B cell (primary cell): ENCODE measurements at places on chromosomes 7 and 10. TPM values are rescaled to one million over a fixed set of nuclear protein-coding genes. Genes with fewer than 3 reads are reported as not detected.
A peak's percentile ranks its signal among the peaks of the same experiment; 100 is the strongest.

DNA sequence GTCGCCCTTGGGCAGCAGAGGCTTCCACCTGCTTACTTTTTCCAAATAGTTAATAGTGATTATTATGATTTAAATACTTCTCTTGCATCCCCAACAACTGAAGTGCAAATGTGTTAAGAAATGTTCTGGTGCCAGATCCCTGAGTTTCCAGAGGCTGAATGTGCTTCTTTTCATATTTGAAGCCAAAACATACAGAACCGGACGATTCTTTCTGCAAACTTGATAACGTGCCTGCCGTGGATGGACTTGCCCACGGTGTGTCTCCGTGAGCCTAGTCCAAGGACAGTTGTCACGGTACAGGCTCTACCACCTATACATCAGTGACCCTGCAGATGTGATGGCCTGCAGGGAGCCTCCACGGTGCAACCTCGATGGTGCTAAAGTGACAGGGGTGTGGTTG, 198.6 kb upstream of the LYZL2 start:
- no peak for DNase-seq

The WNT2 gene
- not detected in 2 replicates for total RNA-seq

DNA sequence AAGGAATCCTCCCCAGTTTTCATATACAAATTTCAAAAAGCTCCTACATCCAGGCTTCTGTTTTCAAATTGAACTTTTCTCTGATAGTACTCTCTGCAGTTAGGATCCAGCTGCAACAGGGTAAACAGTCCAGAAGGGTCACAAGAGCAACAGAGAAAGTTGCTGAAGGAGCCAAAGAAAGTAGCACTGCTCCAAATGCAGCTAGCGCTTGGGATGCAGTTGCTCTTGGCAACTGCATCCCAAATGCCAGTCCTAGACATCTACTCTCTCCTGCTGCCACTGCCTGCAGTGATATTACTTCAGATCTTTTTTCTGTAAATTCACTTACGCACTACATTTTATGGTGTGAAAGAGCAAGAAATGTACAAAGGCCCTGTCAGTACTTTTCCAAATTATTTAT, 14.6 kb downstream of the GPR37 start:
- no peak for DNase-seq

GRCh38 chr7:29314148-29314547, 119.6 kb downstream of the CHN2 start:
- DNase-seq = no peak

DNA sequence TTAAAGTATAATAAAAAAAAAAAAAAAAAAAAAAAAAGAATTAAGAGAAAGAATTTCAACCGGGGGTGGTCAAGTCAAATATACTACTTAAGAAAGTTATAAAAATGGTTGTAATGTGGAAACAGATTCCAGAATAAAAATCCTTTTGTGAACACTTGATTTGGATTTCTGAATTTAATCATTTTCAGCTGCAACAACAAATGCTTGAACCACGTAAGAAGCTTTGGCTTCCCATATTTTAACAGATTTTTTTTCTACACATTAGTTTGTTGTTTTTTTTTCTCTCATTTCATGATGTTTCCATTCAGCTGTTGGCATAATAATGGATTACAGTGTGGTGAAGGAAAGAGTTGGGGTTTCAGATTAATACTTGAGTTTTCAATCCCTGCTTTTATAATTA, 137.3 kb upstream of the AGR3 start:
- no peak for DNase-seq

DNA sequence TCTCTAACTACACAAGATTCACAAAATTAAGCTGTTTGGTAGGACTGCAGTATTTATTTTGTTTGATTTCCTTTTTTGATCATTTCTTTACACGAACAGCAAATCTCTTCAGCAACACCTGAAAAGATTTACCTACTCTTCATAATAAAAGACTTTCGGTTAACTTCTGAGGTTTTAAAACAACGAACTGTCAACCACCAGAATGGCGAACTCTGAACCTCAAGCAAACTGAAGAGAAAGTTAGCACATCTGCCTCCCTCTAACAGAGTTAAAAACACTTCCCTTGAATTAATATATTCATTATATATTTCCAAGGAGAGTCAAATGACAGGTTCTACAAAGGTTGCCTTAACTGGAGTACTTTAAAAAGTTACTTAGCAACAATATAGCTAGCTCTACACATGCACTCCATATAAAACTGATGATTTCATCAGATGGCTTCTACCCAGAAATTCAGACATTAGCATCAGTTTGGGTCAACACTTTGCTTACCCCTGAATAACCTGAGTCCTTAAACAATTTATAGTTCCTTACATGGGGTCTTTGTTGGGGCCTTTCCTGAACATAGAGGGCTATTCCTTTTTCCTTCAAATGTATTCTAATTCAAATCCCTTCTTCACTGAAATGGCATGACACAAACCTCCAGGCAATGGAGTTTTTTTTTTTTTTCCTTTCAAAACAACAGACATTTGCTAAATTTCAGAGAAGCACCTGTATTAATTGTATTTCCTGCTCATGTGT, 118.3 kb downstream of the SEM1 start:
- no peak for DNase-seq

DNA sequence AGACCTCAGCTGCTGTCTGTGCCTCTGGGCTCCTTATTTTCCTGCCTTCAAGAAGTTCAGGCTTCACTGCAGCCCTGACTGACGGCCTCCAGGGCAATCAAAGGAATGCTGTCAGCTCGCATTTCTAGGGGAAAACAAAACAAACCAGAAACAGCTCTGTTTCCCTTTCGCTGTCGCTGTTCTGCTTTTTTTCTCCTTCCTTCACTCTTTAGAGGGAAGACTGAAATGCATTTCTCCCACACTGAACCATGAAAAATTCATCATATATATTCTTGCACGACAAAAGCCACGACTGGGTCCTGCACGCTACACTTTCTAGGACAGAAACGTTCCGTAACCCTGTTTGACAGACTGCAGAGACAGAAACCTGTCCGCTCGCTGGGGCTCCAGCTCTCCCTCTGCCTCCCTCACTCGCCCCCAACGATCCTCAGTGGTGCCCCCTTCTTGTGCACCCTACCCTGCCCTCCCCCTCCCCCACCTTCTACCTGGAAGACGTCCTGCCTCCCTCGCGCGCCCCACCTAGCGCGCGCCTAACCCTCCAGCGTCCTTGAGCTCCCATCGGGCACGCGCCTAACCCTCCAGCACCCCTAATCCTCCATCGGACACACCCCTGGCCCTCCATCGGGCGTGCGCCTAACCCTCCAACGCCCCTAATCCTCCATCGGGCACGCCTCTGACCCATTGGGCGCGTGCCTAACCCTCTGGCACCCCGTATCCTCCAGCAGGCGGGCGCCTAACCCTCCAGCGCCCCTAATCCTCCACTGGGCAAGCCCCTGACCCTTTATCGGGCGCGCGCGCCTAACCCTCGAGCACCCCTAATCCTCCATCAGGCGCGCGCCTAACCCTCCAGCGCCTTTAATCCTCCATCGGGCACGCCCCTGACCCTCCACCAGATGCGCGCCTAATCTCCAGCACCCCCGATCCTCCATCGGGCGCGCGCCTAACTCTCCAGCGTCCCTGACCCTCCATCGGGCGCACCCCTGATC, 37.1 kb downstream of the SVOPL start:
- DNase-seq = no peak

DNA sequence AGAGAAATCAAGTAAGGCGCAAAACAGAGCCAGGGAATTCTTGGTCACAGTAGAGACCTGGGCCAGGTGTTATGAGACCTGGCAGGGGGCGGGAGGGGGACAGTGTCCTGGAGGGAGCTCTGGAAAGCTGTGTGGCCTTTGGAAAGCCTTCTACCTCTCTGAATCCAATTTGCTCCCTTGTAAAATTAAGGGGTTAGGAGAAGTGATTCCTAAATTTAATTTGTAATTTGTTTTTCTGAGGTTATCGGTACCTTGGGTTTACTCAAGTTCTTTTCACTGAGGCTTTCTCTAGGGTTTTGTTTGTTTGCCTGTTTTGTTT, 920.8 kb downstream of the TYW1 start:
- no peak for DNase-seq

GRCh38 chr7:81469869-81470723, 299.8 kb downstream of the HGF start:
- DNase-seq = no peak

- peak; percentile 77 for DNase-seq
Observed at GRCh38 chr7:93228302-93228701, 2.0 kb upstream of the HEPACAM2 start.

DNA sequence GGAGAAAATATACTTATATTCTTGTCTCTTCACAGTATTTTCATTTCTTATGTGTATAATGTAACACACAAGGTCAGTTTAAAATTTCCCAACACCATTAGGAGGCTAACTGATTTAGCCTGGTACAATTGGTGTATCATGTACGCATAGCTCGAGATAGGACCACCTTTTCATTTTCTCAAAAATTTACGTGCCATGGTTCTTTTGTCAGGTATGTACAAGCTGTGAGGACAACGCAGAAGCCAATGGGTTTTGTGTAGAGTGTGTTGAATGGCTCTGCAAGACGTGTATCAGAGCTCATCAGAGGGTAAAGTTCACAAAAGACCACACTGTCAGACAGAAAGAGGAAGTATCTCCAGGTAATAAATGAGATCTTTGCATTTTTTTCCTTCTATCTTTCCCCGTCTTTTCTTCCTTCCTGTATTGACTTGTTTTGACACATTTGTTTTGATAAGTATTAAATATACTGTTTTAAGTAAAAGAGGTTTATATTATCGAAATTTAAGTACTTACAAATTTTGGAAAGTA, 55.0 kb downstream of the TRIM24 start:
- peak; percentile 5 for DNase-seq

DNA sequence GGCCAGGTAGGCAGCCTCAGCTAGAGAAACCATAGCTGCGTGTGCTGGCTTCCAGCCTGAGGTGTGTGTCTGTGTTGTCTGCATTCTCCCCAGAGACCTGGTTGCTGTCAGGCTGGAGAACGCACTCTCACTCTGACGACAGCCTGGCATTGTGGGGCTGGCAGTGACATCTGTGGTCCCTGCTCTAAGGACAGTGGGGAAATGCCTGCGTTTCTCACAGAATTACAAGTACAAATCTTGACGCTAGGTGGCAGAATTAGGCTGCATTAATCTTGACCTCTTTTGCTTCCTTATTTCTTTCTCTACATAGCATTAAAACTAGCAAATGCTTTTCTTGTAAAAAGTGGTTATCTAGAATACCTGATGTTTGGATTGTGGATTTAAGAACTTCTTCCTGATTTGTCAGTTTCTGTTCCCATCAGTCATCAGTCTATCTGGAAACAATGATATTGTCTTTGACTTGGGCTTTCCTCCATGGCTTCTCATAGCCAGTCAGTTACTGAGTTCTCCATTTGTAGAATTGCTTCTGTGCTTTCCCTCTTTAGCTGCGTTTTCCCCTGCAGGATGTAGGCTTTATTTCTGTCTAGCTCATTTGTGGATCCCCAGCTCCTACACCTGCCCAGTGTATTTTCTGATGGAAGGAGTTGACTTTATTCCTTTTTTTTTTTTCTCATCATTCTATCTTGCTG, 86.0 kb downstream of the FANK1 start:
- DNase-seq = peak; percentile 85

The TFR2 gene
- total RNA-seq = 8.3 and 10.0 TPM in 2 replicates

DNA sequence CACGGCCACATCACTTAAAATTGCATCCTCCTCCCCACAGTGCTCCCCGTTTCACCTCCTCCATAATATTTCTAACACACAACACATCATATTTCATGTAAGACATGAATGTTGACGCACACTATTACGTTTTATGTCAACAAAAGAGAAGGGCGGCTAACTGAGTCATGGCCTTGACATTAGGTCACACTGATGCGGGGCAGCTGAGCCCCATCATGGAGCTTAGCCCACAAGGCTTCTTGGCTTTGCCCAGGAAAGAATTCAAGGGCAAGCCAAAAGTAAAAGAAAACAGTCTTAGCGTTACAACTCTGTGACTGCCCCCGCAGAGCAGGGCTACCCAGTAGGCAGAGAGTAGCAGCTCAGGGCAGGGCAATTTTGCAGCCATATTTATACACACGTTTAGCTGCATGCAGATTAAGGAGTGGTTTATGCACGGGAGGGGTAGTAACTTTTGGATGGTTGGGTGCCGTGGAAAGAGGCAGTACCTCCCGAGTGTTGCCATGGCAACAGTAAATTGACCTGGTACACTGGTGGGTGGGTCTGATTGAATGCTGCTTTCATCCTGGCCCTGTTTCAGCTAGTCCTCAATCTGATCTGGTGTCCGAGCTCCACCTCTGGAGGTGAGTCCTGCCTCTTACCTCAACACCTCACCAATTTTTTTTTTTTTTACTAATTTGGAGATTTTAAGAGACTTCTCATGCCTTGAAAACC, 156.2 kb upstream of the FRMD4A start:
- DNase-seq = no peak

GRCh38 chr10:72875250-72876055, 18.1 kb upstream of the OIT3 start:
- peak; percentile 36 for DNase-seq

- DNase-seq = peak; percentile 87
Observed at GRCh38 chr10:79331709-79332108, 15.6 kb upstream of the PPIF start.

- no peak for DNase-seq
Observed at GRCh38 chr10:59333701-59334100, 28.6 kb downstream of the FAM13C start.

DNA sequence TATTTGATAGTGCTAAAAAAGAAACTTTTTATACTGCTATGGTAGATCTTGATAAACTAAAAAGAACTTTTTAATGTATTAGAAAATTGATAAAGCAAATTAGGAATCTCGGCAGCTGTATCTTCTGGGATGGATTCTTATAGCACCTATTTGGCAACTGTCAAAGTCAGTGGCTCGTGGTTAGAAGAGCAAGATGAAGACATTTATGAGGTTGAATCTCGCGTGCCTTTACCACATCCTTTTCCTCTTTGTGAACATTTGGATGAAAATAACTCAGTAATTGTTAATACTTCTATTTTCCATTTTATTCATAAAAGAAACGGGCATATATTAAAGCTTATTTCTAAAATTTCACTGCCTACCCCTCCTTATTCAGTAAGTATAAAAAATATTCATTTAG, 76.2 kb downstream of the CYP51A1 start:
- DNase-seq = no peak

DNA sequence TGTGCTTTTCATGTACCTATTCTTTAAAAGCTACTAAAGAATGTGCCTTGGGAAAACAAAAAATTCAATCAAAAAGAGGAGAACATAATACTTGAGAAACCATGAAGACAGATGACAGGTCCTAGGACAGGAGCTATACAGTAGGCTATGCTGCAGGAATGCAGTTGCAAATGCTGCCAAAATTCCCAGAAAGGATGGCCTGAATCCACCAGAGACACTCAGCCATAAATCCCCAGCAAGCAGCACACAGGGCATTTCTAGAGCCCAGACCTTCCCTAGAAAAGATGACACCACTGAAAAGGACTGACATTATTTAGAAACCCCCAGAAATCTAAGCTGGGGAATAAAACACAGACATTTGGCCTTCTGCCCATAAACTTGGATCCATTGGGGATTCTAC, 237.3 kb downstream of the C7orf25 start:
- DNase-seq = no peak

- no peak for DNase-seq
Observed at GRCh38 chr10:84407388-84408049, 79.1 kb downstream of the CCSER2 start.

- no peak for DNase-seq
Observed at GRCh38 chr7:34225193-34225592, 319.9 kb downstream of the BMPER start.

- no peak for DNase-seq
Observed at GRCh38 chr10:22459496-22459895, 114.2 kb downstream of the SPAG6 start.
